Fibroblast of the conjunctiva (primary cell): ENCODE measurements at places on chromosomes 5 and 9.

- DNase-seq, result no peak
These were observed 113.5 kb downstream of the FEM1C start for GRCh38 chr5:115431116-115431515.

DNA sequence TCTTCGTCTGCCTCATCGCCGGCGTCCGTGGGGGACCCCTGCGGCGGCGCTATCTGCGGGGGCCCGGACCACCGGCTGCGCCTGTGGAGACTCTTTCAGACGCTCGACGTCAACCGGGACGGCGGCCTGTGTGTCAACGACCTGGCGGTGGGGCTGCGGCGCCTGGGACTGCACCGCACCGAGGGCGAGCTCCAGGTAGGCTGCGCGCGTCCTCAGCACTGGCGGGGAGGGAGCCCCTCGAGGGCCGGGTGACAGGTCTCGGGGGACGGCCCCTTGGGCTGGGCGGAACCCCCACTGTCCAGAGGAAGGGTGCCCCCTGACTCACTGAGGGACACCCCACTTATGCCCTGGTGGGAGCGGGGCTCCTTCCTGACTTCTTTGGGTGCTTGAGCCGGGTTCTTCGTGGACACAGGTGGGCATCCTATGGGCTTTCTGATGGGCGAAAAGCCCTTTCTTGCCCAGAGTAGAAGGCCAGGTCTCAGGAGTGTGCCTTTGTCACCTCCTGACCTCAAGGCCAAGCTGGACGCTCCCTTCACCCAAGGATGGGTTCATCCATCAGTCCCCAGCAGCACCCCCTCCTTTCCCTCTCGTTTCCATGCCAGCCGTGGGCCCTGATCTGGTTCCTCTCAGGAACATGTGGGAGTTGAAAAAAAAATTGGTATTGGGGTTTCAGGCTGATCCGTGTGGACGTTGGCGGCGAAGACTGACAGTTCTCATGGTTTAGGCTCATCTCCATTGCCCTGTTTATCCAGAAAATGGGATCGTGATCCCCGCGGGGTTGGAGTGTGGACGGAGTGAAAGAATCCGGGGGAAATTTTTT lies 564 bp downstream of the SLC25A25 start:
- DNase-seq, result no peak

DNA sequence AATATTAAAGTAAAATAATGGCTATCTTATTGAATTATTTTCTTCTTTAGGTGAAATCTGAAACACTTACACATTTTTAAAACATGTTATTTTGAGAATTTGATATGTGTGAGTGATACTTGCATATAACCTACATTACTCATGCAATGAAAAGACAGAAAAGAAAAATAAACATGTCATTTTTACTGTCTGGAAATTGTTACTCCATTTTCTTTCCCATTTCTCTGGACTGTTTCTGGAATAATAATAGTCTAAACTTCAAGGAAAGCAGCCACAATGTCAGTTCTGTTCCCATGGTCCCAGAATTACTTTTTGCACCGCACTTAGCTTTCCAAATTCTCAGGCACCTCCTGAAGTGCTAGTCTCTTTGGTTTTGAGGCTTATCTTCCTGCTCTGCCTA lies 145.5 kb downstream of the PRR16 start:
- DNase-seq, result no peak

DNA sequence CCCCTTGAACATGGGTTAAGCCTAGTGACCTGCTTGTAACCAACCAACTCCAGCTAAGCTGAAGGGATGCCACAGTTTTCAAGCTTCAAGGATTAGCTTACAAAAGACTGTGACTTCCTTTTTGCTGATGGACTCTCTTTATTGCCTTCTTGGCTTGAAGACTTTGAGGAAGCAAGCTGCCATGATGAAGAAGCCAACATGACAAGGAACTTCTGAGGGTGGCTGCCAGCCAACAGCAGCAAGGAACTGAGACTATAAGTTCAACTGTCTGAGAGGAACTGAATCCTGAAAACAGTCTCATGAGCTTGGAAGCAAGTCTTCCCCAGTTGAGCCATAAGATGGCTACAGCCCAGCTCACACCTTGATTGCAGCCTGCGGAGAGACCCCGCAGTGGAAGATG lies 116.1 kb upstream of the TAF11L2 start:
- no peak for DNase-seq

GRCh38 chr9:127523312-127523851 lies 72.1 kb downstream of the LRSAM1 start:
- no peak for DNase-seq

GRCh38 chr5:169656125-169656901 lies 19.2 kb downstream of the DOCK2 start:
- no peak for DNase-seq
